Cardiac septum (tissue), 1 donor: ENCODE measurements at places on chromosomes 5 and 9. TPM values are rescaled to one million over a fixed set of nuclear protein-coding genes. Genes with fewer than 3 reads are reported as not detected.

DNA sequence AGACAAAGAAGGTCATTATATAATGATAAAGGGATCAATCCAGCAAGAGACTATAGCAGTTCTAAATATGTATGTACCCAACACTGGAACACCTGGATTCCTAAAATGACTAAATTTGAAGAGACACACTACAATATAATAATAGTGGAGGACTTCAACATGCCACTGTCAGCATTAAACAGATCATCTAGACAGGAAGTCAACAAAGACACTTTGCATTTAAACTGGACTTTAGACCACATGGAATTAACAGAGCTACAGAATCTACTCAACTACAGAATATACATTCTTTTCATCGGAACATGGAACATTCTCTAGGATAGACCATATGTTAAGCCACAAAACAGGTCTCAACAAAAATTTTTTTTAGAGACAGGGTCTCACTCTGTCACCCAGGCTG is 58.3 kb upstream of the TLX3 start:
- DNase-seq = no peak

- DNase-seq = no peak
These were observed 8.7 kb upstream of the FBN2 start for GRCh38 chr5:128546658-128547281.

- DNase-seq = no peak
These were observed 95.0 kb downstream of the NPR3 start for GRCh38 chr5:32805971-32806638.

GRCh38 chr5:137072361-137073115 is 426.6 kb downstream of the SPOCK1 start:
- DNase-seq = no peak

Gene NUTM2G
- total RNA-seq = not detected

Gene CDKN2B-AS1
- not detected for total RNA-seq
